ENCODE measurements at places on chromosomes 5 and 9.

- DNase-seq, result no peak
Observed at GRCh38 chr5:92758552-92758951, 822.5 kb downstream of the NR2F1-AS1 start.

GRCh38 chr5:138024117-138024516 is 8.8 kb downstream of the FAM13B start:
- no peak for DNase-seq

GRCh38 chr5:150492621-150493020 is 15.3 kb upstream of the NDST1 start:
- no peak for DNase-seq

DNA sequence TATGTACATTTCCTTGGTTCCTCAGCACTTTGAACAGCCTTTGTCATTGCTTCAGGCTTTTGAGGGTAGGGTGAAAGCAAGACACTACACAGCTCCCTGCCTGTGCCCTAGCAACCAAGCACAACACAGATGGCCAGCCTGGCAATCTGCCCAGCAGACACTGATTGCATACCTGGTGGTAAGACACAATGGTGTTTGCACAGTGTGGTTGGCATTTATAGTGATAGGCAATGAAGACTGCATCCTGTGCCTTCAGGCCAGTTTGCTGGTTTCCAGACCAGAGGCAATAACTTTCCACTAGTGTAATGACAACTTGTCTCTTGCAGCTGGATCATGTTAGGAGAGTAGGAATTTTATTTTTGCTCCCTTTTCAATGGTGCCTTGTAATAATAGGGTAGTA is 144.5 kb upstream of the TNC start:
- no peak for DNase-seq

DNA sequence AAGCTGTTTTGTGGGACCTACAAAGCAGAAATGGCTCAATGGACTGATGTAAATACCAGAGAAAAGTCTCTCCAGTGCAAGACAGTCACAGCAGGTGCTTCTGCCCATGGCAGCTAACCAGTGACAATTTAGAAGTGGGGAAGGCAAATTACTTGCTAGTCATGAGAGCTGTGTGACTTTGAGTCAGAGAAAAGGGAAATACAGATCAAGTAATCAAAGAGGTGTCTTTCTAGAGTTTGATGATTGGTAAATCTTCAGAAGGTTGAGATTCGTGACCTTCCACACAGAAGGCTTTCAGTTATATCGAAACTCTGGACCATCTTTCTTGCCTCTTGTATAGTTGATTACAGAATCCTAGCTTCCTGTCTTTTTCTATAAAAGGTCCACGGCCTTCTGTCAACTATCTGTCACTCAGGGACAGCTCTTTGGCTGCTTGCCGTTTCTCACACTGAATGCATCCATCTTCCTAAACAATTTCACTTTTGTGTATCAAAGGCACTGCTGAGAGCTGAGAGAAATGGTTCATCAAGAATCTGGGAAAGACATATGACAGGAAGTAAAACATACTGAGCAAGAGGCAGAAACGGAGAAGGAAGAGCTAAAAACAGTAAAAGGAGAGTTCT is 993.9 kb upstream of the ACO1 start:
- DNase-seq, result peak; percentile 2

GRCh38 chr5:175246242-175246888 is 197.6 kb downstream of the DRD1 start:
- DNase-seq, result no peak

DNA sequence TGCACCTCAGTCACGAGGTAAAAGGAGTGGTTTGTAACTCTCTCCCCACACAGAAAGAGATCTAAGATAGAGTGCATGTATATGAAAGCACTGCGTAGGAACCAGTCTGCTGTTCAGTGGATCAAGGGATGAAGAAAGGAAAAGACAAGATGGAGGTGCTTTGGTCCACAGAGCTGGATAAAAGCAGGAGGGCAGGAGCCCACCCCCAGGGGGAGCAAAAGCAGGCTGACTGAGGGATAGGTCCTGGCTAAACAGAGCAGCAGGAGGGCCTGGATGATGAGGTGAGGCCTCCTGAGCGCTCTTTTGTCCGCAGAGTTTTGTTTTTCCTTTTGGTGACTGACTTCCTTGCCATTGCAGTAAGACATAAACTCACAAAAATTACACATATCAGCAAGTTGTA is 293.5 kb upstream of the C9orf72 start:
- DNase-seq, result no peak

DNA sequence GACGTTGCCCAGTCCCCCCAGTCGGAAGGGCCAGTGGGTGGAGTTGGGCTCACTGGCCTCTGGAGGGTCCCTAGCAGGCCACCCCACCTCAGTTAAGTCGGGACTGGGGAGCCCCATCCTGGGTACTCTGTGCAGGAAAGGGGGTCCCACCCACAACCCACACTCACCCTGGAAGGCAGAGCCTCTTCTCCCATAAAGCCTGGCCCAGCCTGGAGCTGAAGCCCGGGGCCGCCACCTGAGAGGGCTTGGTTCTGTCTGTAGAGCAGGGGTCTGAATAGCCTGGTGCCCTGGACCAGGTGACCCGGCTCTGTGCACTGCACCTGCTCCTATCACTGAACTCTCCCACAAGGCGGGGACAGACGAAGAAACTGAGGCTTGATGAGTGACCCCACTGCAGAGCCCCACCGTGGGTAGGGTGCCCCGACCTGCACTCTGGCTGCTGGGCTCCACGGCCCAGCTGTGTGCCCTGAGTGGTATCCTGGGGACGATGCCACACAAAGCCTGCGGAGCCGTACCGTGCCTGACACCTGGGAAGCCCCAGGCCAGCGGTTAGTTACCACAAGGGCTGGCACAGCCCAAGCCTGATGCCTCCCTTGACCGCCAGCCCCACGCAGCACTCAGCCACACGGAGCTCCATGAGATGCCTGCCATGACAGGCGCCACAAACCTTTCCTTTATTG is 7.3 kb downstream of the PTGES2 start:
- DNase-seq, result no peak

- no peak for DNase-seq
Observed at GRCh38 chr5:124952566-124952965, 206.1 kb upstream of the ZNF608 start.

DNA sequence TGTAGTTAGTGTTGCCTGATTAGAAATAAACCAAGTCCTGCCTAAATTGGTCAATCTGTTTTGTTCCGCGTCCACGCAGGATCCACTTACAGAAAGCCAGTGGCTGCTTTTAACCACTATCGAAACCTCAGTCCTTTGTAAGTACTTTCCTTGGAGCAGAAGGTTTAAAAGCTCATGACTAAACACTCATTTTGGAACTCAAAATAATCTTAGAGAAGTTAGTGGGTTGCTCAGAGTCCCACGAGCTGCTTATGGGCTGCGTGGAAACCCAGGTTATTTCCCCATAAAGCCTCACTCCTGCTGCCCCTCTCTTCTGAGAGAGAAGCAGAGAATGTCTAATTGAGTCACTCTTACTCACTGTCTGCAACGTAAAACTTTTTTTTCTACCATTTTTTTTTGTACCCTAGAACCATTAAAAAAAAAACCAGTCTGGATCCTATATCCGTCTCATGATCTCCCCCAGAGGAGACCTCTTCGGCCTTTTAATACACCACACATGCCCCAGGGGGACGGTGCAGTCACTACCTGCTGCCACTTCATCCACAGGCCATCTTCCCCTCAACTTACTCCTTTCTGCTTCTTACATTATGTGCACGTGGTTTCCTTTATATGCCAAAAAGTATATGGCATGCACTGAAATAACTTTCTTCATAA is 7.6 kb downstream of the BASP1 start:
- no peak for DNase-seq

GRCh38 chr5:151695464-151695863 is 8.7 kb upstream of the SPARC start:
- DNase-seq, result no peak

- DNase-seq, result no peak
Observed at GRCh38 chr5:143364061-143364460, 39.4 kb downstream of the NR3C1 start.

- DNase-seq, result peak; percentile 41
Observed at GRCh38 chr9:128124873-128125579, 2.5 kb downstream of the PTGES2 start.

DNA sequence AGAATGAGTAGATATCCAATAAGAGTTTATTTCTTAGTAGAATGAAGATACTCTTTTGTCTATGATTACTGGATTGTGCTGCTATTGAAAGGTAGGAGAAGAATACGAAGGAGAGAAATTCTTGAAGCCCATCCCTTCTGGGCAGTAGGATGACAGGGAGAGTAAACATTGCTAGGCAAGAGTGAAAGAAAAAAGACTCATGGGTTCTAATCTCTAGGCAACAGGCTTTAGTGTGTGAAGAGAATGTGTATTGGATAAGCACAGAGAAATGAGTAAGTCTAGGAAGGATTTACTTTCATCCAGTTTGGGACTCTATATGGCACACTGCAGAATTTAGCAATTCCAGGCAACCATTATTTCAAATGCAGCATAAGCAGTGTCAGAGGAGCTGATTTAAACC is 216.0 kb downstream of the GABRG2 start:
- no peak for DNase-seq

DNA sequence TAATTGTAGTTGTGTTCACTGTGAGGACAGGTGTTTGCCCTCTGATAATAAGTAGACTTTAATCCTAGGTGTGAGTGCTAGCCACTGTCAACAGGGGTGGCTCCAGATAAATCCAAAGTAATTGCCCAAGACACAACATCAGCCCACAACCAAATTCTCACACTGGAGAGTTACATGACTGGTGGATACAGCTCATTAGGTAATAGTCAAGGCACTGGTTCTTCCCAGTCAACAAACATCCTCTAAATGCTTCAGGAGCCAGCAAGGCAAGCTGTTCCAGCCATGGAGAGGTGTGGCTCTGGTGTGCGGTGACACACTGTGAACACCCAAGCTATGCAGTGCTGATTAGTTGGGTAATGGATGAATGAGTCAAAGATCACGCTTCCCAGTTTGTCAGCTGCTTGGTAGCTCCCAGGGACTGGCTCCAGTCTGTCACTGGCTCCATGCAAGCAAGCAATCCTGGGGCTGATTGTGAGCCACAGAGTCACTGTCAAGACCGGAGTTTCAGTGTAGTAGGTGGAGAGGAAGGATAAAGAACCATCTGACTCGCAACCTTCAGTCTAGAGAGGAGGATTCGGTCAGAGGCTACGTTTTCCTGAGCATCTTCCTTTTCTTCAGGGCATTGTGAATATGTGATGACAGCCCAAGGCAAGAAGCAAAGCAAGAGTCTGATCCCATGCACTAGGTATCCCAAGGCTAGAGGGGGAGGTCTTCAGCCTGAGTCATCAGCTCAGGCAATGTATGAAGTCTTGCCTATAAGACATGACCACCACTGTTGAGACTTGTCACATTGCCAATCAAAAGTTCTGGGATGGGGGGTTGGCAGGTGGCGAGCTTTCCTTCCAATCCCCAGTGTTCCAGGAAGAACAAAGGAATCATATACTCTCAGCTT is 63.1 kb downstream of the UGCG start:
- DNase-seq, result no peak

GRCh38 chr5:157387041-157387563 is 72.9 kb upstream of the NIPAL4 start:
- no peak for DNase-seq

GRCh38 chr9:95584176-95584575 is 67.4 kb upstream of the PTCH1 start:
- DNase-seq, result no peak

GRCh38 chr5:131305906-131306305 is 42.1 kb downstream of the CDC42SE2 start:
- no peak for DNase-seq

GRCh38 chr5:145244251-145244650 is 590.9 kb downstream of the PRELID2 start:
- DNase-seq, result no peak

DNA sequence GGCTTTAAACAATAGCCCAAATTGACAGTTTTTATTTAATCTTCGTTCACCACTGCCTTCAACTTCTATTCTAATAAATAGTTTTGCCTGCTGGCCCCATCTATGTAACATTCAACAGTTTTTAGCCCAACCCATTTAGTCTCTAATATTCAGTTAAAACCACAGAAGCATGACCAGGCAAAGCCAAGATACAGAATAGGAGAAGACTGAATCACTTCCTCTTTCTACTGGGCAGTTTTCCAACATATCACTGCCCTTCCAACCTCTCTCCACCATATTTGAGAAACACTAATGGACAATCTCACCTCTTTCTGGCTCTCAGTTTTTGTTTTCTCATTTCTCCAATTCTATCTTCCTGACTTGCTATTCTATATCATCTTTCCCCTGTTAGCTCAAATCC is 352.9 kb downstream of the DNAH5 start:
- DNase-seq, result no peak
